Mesenchymal stem cell (in vitro differentiated cells and primary cell): ENCODE measurements at places on chromosomes 6 and 20.

DNA sequence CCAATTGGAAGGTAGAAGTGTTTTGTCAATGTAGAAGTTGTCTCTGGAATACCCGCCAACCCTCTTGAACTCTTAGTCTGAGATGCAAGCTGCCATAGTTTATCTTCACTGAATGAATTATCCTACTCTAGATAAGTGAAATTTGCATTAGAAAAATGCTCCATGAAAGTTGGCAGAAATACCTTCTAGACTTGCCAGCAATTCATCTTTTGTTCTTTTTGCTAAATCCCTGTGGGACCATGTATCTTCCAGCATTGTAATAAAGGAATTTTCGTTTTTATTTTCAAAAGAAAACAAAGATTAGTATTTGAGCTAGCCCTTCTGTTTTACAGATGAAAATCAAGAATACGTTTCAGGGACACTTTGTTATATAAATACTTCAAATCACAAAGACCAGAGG lies 244.2 kb downstream of the CBLN4 start:
- no peak for DNase-seq

GRCh38 chr6:43277306-43277642 lies 20.8 kb upstream of the SLC22A7 start:
- DNase-seq: no peak

DNA sequence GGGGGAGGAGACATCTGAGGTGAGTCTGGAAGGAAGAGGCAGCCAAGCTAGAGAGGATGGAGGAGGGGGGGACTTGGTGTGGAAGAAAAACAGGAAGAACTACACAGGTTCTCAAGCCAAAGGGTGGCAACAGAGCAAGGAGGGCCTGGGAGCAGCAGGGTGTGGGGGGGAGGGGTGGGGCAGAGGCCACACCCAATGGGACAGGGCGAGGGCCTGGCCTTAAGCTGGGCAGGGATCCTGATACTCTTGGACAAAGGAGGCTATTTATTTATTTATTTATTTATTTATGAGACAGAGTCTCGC lies 359.0 kb downstream of the ZFAND3 start:
- DNase-seq: no peak

DNA sequence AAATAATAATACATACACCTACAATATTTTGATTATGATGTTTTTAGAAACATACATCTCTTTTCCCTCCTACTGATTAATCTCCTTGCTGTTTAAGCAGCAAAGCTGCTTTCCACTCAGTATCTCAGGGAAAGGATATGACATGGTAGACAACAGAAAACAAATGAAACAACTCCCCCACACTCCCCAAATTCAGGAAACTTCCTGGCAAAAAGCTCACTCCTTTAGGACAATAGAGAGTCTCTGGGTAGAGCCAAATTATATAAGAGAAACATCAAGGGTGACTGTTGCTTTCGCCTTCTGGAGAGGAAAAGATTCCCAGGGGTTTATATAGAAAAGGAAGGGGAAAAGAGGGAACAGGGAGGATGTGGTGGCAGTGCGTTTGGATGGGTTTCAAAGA lies 48.7 kb upstream of the AHI1 start:
- DNase-seq: no peak

DNA sequence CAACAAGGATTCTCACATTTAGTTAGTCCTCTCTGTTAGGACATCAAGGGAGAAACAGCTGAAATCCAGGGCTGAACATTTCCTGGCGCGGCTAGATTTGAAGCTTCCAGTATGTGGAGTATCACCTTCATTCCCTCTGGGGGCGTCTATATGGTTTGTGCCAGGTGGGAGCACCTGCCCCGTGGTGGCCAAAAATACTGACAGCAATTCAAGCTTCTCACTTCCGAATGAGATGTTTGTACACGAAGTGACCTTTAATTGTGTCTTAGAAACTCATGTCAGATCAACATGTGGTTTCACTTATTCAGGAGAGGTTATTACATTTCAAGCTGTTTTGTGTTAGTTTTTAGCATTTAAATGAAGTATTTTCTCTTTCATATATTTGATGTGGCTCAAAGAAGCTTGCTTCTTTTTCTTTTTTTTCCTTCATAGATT lies 67.3 kb upstream of the ZNF217 start:
- DNase-seq: no peak

DNA sequence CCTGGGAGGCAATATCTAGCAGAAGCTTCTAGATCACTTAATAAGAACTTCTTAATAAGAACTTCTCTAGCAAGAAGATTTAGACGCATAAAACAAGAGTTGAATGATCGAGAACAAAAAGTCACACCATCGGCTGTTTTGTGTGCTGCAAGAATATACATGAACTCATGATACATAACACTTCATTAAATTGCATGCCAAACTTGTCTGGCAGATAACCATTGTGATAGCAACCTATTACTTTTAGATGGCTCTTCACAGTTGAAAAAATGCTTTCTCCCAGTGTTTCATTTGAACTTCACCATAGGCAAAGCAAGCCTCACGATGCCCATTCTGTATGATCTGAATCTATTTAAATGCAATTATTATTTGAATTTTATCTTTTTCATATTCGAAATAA lies 249.9 kb downstream of the CBLN4 start:
- no peak for DNase-seq

DNA sequence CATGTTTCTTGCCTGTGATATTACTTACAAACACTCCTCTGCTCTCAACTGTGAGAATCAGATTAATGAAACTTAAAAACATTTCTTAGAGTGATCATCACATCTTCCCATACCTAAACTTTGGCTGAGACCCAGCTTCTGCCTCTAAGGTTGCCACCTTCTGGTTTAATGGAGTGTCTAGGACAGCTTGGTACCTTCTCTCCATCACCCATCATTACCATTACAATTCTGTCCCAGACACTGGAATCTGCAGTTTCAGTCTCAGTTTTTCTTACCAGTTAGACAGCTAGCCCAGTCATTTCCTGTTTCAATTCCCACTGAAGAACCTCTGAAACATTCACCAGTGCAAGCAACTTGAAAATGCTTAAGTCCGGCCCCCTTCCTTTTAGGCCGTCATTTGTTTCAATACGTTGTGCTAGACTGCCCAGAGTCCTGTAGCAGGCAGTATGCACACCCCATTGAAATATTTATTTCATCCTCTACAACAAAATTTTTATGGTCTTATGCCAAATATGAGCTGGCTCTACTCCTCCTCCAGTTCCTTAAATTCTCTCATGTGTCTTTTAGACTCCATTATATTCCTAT lies 107.0 kb upstream of the FOXO3 start:
- DNase-seq: peak; percentile 82

GRCh38 chr20:3993109-3993508 lies 22.2 kb downstream of the RNF24 start:
- no peak for DNase-seq

DNA sequence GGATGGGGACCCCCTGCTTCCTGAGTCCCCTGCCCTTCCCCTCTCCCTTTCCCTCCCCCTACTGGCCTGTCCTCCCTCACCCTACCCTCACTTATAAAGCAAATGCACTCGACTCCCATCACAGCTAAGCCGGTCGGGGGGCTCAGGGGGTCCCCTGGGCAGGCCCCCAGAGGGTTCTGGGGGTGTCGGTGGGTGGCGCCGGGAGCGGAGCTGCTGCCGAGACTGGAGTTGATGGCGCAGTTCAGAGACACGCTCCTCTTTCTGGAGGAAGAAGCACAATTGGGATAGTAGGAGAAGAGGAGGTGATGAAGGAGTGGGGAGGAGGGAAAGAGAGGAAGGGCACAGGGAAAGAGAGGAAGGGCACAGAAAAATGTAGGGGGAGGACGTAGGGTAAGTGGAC lies 18.5 kb downstream of the OR2H2 start:
- no peak for DNase-seq

GRCh38 chr6:133447924-133448323 lies 206.8 kb downstream of the EYA4 start:
- peak; percentile 52 for DNase-seq

- no peak for DNase-seq
Measured at GRCh38 chr20:46423342-46423741, 16.9 kb upstream of the ELMO2 start.

GRCh38 chr6:154605882-154606370 lies 95.4 kb upstream of the CNKSR3 start:
- no peak for DNase-seq

- DNase-seq: no peak
Measured at GRCh38 chr6:118589186-118589585, 41.1 kb downstream of the PLN start.

DNA sequence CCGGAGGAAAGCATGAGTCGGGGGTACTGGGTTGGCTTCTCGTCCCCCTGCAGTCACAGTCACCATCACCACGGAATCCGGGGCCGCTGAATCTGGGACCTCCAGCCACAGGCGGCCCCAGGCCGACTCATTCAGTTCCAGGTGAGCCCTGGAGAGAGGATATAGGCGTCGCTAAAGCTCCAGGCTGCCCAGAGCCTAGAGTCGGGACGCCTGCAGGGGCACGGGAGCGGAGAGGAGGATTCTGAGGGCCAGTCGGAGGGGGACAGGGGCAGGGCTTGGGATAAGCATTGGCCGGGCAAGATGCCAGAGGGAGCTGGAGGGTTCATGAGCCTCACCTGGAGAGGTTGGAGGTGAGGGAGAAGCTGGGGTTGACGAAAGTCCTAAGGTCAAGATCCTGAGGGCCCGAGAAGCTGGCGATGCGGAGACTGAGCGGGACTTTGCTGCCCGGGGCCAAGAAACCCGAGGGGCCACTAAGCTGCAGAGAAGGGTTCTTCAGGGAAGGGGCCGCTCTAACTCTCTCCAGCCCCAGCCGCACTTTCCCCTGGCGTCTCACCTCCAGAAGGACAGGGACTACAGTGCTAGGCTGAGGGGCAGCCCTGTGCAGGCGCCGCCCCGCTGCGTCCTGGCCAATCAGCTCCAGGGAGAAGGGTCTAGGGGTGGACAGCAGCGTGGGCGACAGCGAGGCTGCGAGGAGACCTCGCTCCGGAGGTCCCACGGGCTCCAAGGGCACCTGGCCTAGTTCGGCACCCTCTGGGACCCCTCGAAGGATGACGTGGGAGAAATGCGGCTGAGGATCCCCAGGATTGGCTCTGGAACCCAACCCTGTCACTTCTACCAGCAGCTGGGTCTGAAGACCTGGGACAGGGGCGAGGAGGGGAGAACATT lies 3.7 kb downstream of the SAPCD1 start:
- no peak for DNase-seq

GRCh38 chr6:163897669-163898068 lies 483.2 kb downstream of the QKI start:
- no peak for DNase-seq

DNA sequence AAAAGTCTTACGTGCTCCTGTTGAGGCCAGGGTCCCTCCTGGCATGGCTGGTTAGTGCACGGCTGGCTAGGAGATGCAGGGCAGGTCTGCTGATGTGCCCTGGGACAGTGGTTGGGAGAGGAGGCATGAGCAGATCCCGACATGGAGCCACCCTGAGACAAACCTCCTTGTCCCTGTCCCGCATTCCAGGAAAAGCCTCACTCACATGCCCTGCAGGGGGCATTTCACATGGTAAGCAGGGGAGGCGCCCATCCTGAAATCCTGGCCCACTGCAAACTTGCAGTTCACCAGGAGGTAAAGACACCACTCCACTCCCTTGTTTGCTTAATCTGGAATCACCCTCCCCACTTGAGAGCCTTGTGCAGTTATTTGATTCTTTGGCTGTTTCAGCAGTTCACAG lies 116.7 kb upstream of the SLC24A3 start:
- DNase-seq: no peak

DNA sequence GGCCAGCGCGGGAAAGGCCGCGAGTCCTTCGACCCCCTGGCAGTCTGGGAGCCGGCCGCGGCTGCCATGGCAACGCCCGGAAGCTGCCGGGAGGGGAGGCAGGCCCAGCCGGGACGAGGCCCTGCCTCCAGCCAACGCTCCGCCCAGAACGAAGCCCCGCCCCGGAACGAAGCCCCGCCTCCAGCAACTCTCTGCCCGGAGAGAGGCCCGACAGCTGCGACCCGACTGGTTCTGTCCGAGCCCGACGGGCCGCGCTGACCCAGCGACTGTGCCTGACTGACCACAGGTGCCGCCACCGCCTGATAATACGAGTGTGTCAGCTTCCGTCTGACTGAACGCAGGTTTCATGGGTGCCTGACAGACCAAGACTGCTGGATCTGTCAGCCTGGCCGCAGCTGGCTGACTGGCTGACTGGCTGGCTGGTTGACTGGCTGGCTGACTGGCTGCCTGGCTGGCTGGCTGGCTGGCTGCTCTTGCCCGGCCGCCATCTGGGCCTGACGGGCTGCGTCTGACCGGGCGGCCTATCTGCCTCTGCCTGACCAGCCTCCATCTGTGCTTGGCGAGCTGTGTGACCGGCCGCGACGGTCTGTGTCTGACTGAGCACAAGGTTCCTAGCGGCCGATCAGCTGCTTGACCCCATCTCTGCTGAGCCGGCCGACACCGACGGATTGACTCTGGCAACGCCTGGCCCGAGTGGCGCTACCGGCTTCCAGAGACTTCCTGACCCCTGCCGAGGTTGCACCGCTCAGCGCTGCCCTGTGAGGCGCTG lies 89.7 kb upstream of the EPB41L1 start:
- peak; percentile 92 for DNase-seq

- DNase-seq: no peak
Measured at GRCh38 chr6:129281168-129281796, 398.3 kb downstream of the LAMA2 start.

DNA sequence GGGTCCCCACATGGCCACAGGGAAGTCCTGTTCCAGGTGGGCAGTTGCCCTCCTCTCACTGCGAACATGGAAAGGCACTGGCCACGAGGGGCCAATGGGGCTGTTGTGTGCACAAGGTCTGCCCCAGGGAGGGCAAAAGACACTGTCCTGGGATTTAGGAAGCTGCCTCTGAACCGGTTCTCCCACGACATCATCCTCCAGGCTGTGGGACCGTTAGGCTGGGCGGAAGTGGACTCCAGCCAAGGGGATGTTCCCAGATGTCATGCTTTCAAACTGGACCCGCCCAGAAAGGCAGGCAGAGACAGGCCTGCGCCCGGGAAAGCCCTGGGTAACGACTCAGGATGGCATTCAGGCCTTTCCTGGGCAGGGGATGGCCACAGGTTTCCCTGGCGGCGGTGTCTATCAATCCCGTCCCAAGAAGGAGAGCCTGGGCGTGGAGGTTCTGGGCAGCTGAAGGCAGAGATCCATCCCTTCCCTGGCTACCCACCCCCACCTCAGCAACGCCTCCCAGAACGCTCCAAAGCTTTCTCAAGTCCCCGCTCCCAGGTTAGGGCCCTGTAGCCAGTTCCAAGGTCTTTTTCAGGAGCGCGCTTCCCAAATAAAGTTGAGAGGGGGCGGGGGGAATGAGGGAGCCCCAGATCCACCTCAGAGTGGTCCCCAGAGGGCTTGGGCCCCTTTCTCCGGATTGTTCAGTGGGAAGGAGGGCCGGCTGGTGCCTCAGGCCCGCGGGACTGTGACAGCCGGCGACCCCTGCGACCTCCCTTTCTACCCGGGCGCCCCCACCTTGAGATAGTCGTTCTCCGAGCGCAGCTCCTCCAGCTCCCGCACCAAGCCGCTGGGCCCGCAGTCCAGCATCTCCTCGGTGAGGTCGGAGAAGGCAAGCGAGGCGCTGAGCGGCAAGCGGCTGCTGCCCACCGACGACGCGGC lies 13.8 kb upstream of the TLDC2 start:
- peak; percentile 93 for DNase-seq
